ENCODE measurements at places on chromosomes 12 and 14.

- DNase-seq: no peak
Measured at GRCh38 chr14:77763978-77764377, 3.0 kb upstream of the SNW1 start.

DNA sequence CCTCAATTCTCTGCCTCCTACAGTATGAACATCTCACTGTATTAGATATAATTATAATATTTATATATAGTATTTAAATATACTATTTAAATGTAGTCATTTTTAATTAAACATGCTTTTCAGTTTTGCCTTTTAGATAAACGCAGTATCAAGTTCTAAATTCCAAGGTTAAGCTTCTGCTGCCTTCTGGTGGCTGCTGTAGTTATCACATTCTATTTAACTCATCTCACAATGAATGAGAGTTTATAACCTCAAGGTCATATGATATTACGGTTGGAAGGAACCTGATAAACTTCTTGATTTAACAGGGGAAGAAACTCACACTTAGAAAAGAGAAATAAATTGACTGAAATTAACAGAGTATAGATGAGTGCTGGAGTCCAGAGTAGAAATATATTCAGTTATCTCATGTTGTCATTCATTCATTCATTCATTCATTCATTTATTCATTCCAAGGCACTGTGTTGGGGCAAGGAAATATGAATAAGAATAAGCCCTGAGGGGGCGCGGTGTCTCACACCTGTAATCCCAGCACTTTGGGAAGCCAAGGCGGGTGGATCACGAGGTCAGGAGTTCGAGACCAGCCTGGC, 31.9 kb downstream of the GUCY2C start:
- peak; percentile 57 for DNase-seq

GRCh38 chr12:15863372-15863771, 18.8 kb upstream of the STRAP start:
- DNase-seq: no peak

GRCh38 chr12:90501412-90501811, 453.6 kb downstream of the CCER1 start:
- no peak for DNase-seq

DNA sequence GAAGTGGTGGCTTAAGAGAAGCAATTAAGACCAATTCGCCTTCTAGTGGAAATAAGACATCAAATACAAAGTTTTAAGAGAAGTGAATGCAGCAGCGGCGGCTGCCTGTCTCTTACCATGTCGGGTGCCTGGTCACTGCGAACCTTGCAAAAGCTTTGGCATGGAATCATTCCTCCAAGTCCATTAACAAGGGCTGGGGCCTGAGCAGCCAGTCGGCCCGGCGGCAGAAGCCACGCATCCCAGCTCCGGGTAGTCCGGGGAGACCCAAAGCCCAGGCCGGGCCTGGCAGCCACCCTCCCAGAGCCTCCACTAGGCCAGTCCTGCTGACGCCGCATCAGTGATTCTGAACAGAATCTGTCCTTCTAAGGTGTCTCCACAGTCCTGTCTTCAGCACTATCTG, 321.0 kb downstream of the TMEM121 start:
- no peak for DNase-seq

- no peak for DNase-seq
Measured at GRCh38 chr12:53699678-53700025, 23.8 kb upstream of the ATP5MC2 start.

DNA sequence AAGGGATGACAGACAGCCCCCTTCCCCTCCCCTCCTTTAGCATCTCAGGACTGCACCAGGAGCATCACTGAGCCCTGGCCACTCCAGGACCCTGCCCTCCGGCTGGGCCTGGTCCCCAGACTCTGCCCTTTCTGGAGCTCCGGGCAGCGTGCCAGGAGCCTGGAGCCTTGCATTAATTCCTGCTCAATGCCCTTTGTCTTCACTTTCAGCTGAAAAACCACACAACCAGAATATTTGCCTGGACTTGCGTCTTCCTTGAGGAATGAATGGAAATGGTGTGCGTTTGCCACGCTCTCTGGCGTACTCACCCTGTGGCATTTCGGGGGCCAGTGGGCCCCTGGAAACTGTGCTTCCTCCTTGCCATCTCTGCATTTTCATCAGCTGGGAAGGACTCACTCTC, 8.5 kb upstream of the RFLNA start:
- DNase-seq: peak; percentile 14

GRCh38 chr14:89292579-89293313, 124.3 kb downstream of the FOXN3 start:
- no peak for DNase-seq

DNA sequence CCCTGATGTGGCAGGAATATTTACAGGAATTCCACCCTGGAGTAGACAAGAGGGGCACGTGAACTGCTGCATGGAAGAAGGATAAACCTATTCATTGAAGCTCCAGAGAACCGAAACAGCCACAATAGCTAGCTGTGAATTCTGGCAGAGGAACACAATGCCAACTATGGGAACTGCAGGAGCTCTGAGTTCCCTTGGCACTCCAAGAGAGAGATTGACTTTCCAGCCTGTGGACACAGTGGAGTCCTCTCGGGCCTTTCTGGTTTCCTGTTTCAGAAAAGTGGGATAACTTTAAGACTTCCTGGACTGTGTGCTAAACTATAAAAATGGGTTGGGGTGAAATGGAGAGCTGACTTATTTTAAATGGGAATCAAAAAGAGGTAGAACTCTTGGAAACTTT, 11.9 kb downstream of the CACNA2D4 start:
- DNase-seq: no peak

DNA sequence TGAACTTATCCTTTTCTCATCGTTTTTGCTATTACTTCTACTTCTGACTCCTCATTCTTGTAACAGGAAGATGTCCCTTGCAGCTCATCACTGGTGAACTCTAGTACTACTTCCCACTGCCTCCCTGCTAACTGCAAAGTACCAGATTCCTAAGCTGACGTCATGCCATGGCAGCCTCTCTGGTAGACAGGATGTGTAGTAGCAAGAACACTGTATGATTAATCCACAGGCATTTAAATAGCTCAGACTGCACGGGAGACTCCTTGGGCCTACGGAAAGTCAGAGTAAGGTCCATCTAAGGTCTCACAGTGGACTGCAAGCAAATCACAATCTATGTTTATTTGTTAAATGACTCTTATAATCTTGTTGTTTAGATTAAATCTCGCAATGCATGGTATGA, 43.5 kb downstream of the DNAI7 start:
- peak; percentile 98 for DNase-seq

- peak; percentile 76 for DNase-seq
Measured at GRCh38 chr12:124524231-124524925, 43.0 kb downstream of the NCOR2 start.

DNA sequence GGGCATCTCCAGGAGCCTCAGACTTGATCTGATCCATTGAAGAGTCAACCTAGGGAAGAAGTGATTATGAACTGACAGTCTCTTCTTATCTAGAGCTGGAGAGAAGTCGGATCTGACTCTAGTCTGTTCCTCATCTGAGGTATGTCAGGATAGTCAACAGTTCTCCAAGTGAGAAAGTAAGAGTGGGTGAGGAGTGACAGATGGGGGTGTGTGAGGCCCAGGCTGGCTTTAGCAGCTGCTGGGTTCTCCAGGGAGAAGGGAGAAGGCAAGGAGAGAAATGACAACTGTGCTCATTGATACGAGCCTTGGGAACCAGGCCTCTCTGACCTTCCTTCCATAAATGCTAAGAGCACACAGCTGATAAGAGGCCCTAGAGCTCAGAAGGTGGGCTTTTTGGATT, 53.3 kb downstream of the IRAK3 start:
- peak; percentile 32 for DNase-seq

All from choroid plexus epithelial cell (primary cell).